ENCODE measurements at places on chromosomes 5 and 9.
A peak's percentile ranks its signal among the peaks of the same experiment; 100 is the strongest.

DNA sequence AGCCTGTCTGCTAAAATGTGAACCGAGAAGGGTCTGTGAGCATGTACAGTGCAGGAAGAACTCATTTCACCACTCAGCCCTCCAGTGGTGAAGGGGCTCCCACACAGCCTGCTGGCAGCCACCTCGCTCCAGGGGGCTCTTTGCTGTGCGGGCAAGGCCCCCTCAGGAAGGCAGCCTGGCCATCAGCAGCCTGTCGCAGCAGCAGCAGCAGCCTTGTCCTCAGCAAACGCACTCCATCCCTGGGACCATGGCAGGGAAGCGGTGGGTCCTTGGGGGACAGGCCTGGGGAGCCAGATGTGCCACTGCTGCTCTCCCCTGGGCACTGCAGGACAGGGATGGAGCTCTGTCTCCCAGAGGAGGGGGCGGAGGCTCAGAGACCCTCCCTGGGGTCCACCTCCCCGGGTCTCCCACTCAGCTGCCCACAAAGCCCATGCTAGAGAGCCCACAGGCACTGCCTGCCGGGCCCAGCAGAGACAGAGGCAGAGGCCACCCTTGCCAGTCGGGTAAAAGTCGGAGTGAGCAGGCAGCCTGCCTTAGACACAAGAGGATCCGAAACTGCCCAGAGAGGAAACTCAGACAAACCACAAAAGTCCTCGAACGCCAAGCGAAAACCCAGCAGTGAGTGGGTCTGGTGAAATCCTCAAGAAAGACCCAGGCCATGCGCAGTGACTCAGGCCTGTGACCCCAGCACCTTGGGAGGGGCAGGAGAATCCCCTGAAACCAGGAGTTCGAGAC lies 8.0 kb downstream of the BRD3 start:
- DNase-seq: no peak

DNA sequence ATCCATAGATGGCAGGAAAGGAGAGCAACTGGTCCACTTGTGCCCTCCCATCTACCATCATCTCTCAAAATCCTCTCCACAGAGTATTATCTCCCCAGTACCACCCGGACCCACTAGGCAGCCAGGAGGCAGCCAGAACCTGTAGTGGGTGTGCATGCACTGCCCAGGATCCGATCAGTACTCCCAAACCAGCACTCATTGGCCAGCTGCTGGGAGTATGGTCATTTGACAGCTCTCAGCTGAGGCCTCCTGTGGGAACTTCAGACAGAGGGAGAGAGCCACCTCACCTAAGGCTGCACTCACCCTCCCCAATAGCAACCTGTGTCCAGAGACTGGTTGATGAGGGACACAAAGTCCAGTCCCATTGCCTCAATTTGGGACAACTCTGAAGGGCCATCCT lies 286.0 kb downstream of the TRIM36 start:
- no peak for DNase-seq

DNA sequence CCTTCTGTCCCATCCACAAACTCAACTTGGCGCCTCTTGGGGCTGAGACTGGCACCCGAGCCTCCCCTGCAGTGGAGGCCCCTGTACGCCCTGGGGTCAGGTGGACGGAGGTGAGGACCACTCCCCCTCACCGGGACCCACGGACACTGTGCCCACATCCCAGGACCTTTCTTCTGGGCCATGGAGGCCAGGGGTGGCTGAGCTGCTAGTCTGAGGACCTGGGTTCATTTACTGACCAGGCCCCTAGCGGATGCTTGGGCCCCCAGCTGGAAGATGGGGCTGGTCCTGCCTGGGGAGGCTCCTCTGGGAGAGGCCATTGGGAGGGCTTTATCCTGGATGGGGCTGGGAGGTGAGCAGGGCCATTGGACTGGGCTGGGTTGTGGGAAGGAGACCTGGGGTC lies 16.9 kb upstream of the SLC6A19 start:
- no peak for DNase-seq

DNA sequence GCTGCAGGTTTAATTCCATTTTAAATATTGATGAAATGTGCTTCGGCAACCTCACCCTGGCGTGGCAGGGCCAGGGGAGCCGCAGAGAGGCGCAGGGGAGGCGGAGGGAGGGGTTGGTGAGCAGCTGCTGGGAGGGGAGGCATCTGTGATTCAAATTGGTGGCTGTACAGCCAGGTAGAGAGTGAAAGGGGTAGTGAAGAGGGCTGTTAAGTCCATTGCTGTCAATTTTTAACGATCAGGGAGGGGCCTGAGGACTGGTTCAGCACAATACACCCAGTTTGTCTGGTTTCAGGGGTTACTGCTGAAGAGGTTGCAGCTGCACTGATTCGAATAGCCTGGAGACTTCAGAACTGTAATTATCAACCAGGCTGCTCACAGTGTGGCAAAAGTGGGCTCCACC lies 31.3 kb downstream of the LHX6 start:
- no peak for DNase-seq

GRCh38 chr5:10729320-10730042 lies 31.6 kb downstream of the DAP start:
- DNase-seq: no peak

DNA sequence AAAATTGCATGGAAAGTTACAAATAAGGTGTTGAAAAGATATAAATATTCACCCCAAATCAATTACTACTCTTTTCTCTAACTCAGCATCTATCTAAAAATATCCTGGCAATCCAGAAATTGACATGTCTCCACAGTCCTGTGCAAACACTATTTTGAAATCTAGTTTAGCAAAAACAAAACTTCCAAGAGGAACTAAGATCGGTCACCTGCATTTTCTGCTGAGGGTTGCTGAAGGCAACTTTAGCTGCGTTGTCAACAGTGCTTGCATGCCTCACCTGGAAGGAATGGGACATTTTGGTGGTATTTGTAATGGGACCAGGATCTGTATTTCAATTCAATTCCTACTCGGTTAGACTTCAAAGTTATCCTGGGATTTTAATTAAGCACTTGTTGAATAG lies 398.3 kb downstream of the NTRK2 start:
- no peak for DNase-seq

DNA sequence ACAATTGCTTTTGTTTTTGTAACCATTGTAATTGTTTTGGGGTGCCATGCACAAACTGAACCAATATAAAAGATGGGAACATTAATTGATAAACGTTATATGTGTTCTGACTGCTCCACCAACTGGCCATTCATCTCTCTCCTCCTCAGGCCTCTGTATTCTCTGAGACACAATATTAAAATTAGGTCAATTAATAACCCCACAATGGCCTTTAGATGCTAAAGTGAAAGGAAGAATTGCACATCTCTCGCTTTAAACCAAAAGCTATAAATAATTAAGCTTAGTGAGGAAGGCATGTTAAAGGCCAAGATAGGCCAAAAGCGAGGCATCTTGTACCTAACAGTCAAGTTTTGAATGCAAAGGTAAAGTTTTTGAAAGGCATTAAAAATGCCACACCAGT lies 448.4 kb upstream of the ITGA1 start:
- DNase-seq: no peak

- DNase-seq: no peak
Measured at GRCh38 chr5:65722575-65723403, 784 bp downstream of the NLN start.

DNA sequence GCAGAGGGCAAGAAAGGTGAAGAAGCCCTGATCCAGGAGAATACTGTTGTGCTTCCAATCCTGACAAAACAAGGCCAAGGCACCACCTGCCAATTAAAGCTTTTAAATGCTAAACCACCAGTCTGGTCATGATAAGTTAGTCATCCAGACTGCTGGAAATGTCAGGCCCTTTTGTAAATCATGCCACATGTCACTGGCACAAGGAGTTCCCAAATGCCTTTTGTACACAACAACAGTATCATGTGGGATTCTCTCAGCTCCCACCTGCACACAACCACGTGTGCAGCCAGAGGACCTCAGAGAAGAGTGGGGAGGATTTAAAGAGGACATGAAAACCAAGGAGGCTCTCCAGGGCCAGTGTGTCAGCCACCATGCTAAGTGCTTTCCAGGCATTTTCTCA lies 99.3 kb downstream of the CDK5RAP2 start:
- DNase-seq: peak; percentile 36

DNA sequence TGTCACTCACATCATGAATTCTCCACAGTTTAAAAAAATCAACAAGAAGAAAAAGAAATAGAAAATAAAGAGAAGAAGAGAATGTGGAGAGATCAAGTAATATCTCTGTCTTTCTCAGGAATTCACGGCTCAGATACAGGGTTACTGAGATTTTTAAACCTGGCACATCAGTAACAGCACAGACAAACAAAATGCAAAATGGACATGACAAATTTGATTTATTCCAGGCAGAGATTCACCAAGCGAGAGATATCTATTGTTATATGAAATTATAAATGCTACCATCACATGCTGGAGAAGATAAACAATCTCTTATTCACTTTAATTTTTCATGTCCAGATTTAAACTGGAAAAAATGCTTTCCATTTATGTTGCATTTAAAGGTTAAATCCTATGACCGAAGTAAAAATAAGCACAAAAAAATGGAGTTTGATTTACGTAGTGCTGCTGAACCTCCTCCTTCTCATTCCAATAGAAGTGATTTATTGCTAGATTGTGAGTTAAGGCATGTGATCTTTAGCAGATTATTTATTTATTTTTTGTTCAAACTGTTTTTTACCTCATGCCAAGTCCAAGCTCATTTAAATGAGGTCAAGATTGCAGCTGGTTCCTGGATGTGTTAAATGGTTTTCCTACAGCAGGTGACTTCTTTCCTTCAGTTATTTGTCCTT lies 926.4 kb downstream of the MAT2B start:
- DNase-seq: no peak

- peak; percentile 89 for DNase-seq
Measured at GRCh38 chr9:112327718-112328450, 5.5 kb downstream of the PTBP3 start.

DNA sequence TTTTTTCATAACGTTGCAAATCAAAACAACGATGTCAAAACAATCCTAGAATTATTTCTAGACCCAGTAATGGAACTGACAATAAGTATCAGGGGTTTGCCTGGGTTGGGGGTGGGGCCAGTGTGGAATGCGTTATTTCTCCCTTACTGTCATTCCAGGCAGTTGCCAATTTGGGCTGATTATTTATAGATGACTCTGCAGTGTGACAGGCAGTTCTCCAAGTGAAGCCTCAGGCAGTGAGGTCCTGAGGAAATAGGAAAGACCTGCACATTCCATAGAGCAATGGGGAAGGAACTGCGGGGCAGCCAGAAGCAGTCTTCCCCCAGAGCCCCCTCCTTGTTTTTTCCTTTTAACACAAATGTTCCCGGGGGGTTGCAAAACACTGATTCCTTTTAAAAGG lies 179.0 kb downstream of the YTHDC2 start:
- no peak for DNase-seq
